ENCODE measurements at places on chromosomes 16 and 17. TPM values are rescaled to one million over a fixed set of nuclear protein-coding genes. Genes with fewer than 3 reads are reported as not detected.

The TMEM204 gene
- total RNA-seq, result 7.0 TPM

The VWA3A gene
- total RNA-seq, result not detected

The TBC1D3D gene
- not detected for total RNA-seq

The HSF5 gene
- total RNA-seq, result not detected

The YWHAE gene
- total RNA-seq, result 964 TPM

The CIBAR2 gene
- total RNA-seq, result 0.18 TPM

The FOXF1 gene
- 2.7 TPM for total RNA-seq

The TMEM220 gene
- total RNA-seq, result 1.1 TPM

The CCL11 gene
- total RNA-seq, result not detected

The PITPNM3 gene
- 0.56 TPM for total RNA-seq

The PRM2 gene
- total RNA-seq, result not detected

The PLCD3 gene
- total RNA-seq, result 5.6 TPM

The GP2 gene
- total RNA-seq, result not detected

The KRT25 gene
- not detected for total RNA-seq

The MYH2 gene
- not detected for total RNA-seq

The STH gene
- not detected for total RNA-seq

The KRT33B gene
- total RNA-seq, result 0.18 TPM

The CRYBA1 gene
- total RNA-seq, result not detected

- no peak for DNase-seq
Observed at GRCh38 chr16:57216968-57217367, 28.1 kb upstream of the ARL2BP start.

GRCh38 chr17:60065136-60065535, 13.6 kb downstream of the HEATR6 start:
- peak; percentile 65 for DNase-seq

GRCh38 chr16:88897696-88898425, 31.4 kb upstream of the PABPN1L start:
- DNase-seq, result no peak

GRCh38 chr17:9195961-9196670, 174.8 kb downstream of the NTN1 start:
- DNase-seq, result no peak

- DNase-seq, result no peak
Observed at GRCh38 chr16:74503412-74503811, 82.1 kb upstream of the CLEC18B start.

DNA sequence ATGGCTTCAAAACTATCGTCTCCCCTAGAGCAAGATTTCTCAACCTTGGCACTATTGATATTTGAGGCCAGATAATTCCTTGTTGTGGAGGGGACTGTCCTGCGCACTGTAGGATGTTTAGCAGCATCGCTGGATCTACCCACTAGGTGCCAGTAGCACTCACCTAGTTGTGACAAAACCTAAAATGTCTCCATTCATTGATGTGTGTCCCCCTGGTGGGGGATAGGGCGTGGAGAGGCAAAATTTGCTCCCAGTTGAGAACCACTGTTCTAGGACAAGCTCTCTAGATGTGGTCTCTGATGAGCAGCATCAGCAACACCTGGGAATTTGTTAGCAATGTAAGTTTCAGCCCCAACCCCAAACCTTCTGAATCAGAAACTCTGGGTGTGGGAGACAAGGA, 259.0 kb downstream of the XYLT1 start:
- no peak for DNase-seq

DNA sequence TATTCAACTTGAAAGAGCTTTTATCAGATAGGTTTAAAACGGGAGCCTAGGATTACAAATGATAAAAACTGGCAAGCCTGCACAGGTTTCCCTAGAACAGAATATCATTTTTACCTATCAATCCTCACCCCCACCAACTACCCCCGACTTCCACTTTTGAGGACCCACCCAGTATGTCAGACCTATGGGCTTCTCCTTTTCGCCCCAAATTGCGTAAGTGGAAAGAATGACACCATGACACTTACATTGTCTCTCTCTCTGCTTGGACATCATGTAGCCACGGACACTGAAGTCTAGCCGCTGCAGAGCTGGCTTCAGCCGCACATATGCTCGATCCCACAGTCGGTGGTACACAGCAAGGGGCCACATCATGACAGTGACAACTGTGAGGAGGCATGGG, 7.4 kb upstream of the PSMC3IP start:
- DNase-seq, result no peak

- DNase-seq, result no peak
Observed at GRCh38 chr17:5467416-5467815, 1.4 kb downstream of the DHX33 start.

- DNase-seq, result peak; percentile 34
Observed at GRCh38 chr16:84729716-84730320, 30.0 kb downstream of the USP10 start.

GRCh38 chr16:78926723-78927210, 673.8 kb downstream of the MAF start:
- DNase-seq, result no peak

DNA sequence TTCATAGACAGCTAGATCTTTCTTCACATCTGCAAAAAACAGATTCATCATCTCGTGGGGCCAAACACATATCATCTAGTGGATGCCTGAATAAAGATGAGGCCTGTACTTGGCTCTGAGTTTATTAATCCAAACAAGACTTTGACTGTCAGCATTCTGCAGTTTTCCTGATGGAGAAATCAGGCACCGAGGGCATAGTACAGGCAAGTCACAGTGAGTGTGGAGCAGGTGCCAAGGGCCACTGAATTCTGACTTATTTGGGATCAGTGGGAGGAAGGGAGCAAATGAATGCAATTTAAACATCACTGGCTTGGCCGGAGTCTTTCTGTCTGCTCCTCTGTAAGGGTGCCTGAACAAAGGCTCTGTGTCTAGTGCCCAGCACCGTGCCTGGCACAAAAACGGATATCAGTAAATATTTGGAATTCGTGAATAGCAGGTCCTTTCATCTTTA, 975 bp downstream of the CFAP20 start:
- DNase-seq, result no peak

DNA sequence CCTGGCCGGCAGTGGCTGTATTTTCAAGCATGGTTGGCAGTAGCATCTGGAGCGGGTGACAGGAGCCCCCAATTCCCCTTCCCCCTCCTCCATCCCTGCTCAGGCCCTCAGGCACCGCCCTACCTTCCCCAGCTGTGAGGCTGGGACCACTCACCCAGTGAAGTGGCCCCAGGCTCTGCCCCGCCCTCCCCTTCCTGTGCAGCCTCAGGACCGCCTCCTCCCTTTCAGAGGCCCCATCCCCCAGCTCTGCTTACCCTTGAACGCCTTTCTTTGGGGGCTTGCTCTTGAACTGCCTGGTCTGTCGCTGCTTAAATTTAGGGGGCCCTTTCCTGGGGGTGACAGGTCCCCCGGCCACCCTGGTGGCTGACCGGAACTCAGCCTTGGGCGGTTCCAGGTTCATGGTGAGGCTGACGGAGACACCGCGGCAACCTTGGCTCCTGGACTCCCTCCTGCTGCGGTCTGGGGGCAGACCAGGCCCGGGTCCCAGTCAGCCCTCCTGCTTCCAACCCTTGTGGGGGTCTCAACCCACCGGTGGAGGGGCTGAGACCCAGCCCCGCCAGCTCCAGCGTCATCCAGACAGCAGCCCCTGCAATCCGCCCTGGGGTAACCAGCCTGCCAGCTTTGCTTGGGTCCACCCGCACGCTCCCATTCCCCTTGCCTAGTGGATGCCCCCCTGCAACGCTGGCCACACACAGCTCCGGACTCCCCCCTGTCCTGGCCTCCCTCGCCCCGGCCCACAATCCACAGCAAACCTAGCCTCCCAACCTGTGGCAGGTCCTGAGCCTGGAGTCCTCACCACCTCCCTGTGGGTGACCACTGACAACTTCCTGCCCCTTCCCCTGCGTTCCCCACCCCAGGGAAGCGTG, 3.2 kb downstream of the PDE6G start:
- DNase-seq, result no peak

DNA sequence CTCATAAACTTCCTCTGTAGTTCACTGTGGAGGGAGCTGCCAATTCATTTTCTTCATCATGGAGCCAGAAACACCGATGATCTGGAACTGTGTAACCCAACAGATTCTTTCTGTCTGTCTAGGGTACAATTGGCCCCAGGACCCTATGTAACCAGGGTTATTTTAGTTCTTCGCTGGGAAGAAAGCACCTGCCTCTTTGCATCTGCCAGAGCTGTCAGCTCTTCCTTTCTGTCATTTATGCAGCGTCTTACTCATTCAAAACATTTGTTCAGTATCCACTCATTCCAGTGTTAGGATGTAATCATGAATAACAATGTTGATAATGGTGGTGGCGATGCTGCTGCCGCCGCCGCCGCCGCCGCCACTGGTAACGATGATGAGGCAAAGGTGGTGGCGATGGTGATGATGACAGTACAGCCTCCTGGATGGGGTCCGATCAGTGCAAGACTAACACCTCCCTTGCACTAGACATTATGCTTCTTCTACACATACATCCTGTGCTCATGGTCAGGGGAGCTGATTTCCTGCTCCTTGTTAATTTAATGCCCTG, 46.1 kb downstream of the IRX5 start:
- no peak for DNase-seq

DNA sequence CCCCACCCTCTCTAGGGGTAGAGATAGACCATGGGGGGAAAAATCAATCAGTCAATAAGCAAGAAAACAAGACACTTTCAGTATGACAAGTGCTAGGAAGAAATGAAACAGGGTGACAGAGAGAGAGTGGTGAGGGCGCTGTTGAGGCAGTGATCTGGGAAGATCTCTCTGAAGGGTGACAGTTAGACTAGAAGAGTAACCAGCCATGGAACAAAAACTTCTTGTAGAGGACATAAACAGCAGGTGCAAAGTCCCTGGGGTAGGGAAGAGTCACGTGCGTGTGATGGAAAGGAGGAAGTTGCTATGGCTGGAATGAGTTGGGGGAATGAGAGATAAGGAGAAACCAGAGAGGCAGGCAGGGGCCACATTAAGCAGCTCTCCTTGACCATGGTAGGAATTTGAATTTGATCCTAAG, 16.8 kb upstream of the EMP2 start:
- DNase-seq, result no peak

- DNase-seq, result peak; percentile 79
Observed at GRCh38 chr16:70529051-70529777, 5.6 kb downstream of the SF3B3 start.

DNA sequence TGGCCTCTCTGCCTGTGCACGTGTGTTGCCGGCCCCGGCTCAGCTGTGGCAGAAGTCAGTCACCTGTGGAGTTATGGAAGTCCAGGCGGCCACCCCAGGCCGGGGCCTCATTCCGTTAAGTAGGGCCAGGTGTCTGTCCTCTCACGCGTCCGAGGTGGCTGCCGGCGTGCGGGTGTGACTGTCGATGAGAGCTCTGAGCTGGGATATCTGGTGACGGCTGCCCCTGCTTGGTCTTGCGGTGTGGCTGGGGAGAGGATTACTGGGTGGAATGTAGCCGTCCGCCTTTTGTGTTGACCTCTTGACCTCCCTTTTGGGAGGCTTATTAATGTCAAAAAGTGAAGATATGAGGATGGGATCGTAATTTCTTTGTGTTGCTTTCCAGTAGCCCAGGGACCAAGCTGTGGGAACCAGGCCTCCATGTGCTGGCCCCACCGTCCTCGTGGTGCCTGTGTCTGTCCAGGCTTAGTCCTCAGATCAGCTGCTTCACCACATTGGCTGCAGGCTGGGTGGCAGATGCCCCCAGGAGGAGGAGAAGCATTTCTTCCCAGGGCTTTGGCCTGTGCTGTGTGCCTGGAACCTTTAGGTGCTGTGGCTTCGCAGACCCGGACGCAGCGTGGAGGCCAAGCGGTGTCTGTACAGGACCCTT, 23.0 kb upstream of the ZNF750 start:
- DNase-seq, result no peak

DNA sequence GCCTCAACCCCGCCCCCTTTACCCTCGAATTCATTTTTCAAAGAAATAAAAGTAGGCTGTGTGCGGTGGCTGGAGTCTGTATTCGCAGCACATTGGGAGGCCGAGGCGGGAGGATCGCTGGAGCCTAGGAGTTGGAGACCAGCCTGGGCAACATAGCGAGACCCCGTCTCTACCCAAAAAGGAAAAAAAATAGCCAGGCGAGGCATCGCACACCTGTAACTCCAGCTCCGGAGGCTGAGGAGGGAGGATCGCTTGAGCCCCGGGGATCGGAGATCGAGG, 671 bp upstream of the TOP2A start:
- no peak for DNase-seq

DNA sequence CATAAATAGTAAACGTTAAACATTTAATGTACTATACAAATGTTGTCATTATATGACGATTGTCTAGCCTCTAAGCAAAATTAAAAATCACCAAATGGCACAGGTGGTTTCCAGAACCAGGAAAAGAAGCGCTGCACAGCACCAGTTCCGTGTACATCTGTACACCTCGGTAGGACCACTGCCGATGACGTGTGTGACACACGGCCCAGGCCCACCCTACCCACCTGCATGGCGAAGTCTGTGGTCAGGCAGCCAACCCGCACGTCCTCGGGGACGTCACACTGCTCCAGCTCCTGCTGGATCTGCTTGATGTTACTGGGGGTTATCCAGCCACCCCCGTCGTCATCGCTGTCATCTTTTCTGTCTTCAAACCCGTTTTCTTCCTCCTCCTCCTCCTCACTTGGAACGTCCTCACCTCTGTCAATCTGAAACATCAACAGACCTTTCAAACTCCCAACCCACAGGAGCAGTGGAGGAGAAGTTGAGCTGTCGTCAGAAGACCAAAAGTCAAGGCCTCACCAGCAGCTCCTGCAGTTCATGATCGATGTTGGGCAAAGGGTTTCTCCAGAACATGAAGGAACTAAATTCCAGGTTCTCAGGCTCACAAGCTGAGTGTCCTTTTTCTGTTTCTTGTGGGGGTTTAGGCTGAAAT, 5.9 kb downstream of the NOB1 start:
- no peak for DNase-seq

GRCh38 chr16:79369796-79370195, 230.7 kb downstream of the MAF start:
- no peak for DNase-seq

DNA sequence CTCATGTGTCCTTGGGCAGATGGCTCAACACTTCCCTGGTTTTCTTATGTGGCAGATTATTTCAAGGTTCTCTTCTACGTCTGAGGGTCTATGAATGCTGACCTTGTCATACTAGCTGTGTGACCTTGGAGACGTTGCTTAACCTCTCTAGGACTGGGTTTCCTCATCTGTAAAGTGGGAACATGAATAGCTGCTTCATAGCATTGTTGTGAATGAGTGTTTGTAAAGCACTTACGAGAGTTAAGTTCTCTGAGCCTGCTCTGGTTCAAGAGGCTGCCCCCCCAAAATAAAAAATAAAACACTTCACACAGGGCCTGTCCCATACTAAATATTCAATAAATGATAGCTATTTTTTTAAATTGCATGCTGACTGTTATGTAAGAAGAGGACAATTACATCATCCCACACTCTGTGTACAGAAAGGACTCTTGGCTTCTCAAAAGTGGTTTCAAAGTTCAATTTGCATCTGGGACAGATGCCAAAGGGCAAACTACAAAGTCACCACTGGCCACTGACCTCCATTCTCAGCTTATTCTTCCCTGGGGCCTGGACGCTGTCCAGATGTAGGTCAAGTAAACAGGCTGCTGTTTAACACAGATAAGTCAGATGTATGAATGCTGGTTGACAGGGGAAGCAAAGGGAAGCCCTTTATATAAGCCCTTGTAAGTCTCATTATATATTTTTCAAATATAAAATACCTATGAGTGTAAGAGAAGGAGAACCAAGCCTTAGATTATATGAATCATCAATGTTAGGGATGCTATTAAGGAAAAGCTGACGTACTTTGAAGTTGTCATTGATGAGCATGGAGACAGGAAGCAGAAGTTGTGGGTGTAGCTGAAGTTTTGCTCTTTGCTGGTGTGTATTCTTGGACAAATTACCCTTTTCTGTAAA, 15.4 kb upstream of the NDEL1 start:
- DNase-seq, result peak; percentile 52

Measured in IMR-90 (cell line).